Activated T-cell treated with anti-CD3 and anti-CD28 coated beads, Interleukin-2, amount 50 U/mL, for 24 hours (primary cell): ENCODE measurements at places on chromosomes 4 and X.
A peak's percentile ranks its signal among the peaks of the same experiment; 100 is the strongest.

DNA sequence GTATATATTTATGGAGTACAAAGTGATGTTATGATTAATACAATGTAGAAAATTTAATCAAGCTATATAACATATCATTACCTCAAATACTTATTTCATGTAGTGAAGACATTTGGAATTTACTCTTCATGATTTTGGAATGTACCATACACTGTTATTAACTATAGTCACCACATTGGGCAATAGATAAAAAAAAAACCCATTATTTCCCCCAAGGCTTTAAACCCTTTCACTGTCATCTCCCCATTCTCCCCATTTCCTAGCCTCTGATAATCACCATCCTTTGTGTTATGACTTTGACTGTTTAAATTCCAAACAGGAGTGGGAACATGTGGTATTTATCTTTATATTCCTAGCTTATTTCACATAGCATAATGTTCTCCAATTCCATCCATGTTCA is 2189.1 kb upstream of the AGA start:
- no peak for DNase-seq

DNA sequence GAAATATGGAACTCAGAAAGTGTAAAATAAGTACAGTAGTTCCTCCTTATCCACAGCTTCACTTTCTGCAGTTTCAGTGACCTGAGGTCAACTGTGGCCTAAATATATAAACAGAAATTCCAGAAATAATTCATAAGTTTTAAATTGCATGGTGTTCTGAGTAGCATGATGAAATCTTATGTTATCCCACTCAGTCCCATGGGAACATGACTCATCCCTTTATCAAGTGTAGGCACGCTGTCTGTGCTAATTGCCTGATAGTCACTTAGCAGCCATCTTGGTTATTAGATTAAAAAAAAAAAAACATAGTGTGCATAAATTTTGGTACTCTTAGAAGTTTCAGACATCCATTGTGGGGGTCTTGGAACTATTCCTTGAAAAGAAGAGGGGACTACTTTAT is 983.4 kb upstream of the ADGRL3 start:
- no peak for DNase-seq

GRCh38 chr4:3406431-3406830 is 35.3 kb upstream of the HGFAC start:
- DNase-seq, result no peak

GRCh38 chr4:2714061-2714770 is 41.9 kb downstream of the TNIP2 start:
- DNase-seq, result peak; percentile 41

DNA sequence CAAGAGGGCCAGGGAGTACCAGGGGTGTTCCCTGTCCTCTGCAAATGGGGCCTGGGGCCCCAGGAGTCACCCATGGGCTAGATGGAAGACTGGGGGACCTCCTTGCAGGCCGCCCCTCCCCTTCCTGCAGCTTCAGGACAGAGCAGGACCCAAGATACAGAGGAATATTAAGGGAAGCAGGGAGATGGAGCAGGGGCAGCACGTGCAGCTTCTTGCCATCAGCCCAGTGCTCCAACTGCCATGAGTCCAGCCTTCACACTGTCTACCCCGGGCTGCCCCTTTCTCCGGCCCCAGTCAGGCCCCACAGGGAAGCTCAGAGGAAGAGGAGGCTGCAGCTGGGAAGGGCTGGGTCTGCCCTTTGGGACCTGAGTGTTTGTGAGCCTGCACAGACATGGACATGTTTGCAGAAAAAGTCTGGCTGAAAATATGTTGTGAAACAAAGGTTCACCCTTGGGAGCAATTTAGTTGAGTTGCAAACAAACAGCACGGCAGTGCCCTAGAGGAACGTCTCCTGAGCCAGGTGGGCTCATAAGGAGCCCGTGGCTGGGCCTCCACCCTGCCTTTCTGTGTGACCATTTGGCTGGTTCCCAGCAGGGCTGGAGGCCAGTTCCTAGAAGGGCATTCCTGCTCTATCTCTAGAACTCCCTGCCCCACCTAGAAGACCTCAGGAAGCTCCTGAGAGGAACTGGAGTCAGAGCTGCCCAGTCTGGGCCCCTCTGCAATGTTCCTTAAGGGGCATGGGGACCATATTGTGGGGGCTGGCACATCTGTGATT is 8.9 kb downstream of the FATE1 start:
- DNase-seq, result no peak

GRCh38 chr4:123990310-123990870 is 593.8 kb downstream of the SPRY1 start:
- DNase-seq, result no peak

GRCh38 chrX:16484338-16484737 is 165.6 kb upstream of the S100G start:
- DNase-seq, result no peak

GRCh38 chrX:107672955-107673378 is 44.7 kb downstream of the PRPS1 start:
- DNase-seq, result peak; percentile 80

DNA sequence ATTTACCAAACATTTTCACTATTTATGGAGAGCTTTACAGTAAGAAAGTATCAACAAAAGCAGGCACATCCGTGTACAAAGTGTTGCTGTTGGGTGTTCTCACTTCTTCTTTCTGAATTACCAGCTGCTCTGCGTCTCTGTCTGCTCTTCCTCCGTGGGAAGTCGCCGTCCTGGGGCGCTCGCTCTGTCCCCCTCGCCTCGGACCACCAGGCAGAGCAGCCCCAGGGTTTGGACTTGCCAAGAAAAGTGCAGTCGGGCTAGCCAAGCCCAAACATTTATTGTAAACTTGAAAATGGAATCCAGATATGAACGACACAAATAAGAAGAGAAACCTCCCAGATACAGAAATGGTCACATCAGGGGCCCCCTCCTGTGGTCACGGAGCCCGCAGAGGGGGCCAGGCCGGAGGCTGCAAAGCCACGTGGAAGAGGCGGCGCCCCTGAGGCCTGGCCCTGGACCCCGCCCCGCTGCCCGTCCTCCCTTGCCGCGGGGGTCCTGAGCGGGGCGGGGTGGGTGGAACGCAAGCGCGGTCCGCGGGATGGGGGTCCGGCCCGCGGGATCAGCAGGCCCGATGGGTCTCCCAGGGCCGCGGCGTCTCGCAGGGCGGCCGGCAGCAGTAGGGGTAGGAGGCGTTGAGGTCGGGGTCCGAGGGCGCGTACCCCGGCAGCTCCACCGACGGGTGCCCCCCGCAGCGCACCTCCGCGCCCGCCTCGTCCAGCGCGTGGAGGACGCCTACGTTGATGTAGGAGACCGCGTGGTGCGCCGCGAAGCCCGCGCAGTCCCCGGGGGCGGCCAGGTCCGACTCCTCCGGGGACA is 1.5 kb downstream of the TMEM271 start:
- DNase-seq, result no peak

- no peak for DNase-seq
These were observed 126.9 kb upstream of the GIMD1 start for GRCh38 chr4:106495476-106495875.

DNA sequence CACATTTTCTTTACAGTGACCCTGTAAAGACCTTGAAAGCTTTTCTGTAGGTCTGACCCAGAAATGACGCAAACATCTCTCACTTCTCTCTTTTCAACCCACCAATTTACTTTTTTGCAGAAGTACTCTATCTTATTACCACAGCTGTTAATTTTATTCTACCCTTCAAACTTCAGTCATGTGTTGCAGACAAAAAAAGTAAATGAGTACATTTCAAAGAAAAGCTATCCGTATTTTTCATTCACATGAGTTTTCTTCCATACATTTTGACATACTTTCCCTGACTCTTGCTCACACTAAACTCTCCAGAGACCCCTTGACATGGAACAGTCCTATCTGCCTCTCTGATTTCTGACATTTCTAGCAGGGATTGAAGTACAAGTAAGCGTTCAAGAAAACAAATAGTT is 51.7 kb downstream of the SLC7A11 start:
- DNase-seq, result no peak

GRCh38 chr4:81395239-81395638 is 76.5 kb downstream of the RASGEF1B start:
- no peak for DNase-seq

DNA sequence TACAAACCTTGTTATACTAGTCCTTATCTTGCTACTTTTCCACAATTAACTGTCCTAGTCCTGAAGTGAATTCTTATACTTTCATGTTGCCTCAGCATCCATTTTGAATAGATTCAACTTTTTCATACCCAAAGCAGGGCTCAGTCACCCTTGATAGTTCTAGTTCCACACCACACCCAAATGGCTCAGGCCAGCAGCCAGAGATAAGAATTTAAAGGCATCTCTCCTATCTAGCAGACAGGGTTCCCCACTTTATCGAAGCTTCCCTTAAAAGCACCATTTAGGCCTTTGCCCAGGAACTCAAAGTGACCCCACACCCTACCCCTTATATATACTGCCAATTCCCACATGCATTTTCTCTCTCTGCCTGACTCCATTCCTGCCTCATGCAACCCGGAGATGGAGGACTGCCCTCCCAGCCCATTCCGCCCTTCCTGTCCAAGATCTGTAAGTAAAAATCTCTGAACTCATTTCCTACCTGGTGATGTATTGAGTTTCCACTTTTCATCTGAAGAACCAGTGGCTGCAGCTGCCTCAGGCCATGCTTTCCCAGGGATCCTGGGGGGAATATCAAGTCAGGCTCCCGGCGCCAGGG is 63.7 kb upstream of the TXK start:
- DNase-seq, result no peak

- DNase-seq, result no peak
These were observed 5.1 kb downstream of the BGN start for GRCh38 chrX:153499876-153500275.

GRCh38 chr4:112206431-112206830 is 25.2 kb upstream of the AP1AR start:
- no peak for DNase-seq

GRCh38 chrX:50635817-50636365 is 165.3 kb upstream of the DGKK start:
- no peak for DNase-seq

DNA sequence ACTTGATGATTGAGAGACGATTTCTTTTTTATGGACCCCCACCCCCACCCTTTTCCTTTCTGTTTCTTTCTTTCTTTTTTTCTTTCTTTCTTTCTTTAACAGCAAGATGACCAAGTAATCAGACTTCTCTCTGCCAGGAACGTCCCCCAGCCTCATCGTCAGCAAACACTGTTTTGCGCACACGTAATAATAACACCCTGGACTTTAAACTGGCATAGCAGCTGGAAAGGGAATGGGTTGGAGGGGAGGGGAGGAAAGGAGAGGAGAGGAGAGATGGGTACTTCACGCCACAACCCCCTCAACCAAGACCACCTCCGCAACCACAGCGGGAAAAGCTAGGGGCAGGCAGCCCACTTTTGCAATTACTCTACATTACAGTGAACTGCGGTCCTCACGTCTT is 1.1 kb downstream of the GABRA2 start:
- no peak for DNase-seq

DNA sequence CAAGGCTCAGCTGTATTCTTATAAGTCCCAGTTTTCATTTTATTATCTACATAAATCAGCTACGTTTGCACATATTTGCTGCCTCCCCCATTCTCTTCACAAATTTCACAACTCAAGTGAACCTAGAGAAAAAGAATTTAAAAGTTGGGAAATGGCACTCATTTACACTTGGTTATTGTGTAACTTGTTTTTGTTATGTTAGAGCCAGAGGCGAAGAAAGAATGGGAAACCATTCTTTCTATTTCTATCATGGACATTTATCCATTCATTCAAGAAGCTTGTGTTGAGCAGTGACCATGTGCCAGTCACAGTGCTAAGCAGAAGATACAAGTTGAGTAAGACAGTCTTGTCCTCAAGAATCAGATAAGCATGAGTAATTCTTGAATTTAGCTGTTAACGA is 13.5 kb downstream of the LIAS start:
- no peak for DNase-seq

- no peak for DNase-seq
These were observed 176.9 kb upstream of the ARSJ start for GRCh38 chr4:114156371-114156770.

- no peak for DNase-seq
These were observed 33.1 kb downstream of the RBM47 start for GRCh38 chr4:40596522-40596921.

GRCh38 chr4:8409264-8410065 is 31.1 kb downstream of the ACOX3 start:
- DNase-seq, result peak; percentile 44

DNA sequence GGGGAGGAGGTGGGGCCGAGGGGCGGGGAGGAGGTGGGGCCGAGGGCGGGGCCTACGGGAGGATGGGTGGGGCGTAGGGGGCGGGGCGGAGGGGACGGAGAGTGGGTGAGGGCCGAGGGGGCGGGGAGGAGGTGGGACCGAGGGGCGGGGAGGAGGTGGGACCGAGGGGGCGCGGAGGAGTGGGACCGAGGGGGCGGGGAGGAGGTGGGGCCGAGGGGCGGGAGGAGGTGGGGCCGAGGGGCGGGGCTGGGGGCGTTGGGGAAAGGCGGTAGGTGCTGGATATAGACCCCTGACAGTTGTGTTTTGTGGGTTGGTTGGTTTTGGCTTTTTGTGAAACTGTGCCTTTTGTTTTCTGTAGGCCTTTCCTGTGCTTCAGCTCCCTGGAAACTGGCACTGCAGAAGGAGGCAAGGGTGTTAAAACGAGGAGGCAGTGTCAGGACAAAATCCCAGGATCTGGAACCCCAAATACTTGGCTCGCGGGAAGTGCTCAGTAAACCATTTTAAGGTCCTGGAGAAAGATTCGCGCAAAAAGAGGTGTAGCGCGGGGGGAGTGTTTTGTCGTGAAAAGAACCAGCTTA is 580 bp upstream of the MMGT1 start:
- no peak for DNase-seq

- DNase-seq, result no peak
These were observed 460.5 kb downstream of the CENPC start for GRCh38 chr4:67084783-67085182.

GRCh38 chr4:3199653-3200422 is 49.1 kb upstream of the MSANTD1 start:
- no peak for DNase-seq

- no peak for DNase-seq
These were observed 228.8 kb upstream of the PGRMC2 start for GRCh38 chr4:128516301-128516969.

- no peak for DNase-seq
These were observed 52.6 kb upstream of the RBPJ start for GRCh38 chr4:26268246-26268645.
